ENCODE measurements at places on chromosomes 2 and 18.
A peak's percentile ranks its signal among the peaks of the same experiment; 100 is the strongest.

DNA sequence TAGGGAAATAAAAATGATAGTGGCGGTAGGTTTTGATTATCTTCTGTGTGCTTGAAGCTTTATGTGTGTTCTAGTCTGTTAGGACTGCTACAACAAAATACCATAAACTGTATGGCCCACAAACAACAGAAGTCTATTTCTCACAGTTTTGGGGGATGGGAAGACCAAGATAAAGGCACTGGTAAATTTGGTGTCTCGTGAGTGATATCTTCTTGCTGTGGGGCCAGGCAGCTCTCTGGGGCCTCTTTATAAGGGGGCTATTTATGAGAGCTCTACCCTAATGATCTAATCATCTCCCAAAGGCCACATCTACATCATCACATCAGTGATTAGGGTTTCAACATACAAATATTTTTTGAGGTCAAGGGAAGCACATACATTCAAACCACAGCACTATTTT, 86.8 kb upstream of the SPHKAP start:
- no peak for DNase-seq

DNA sequence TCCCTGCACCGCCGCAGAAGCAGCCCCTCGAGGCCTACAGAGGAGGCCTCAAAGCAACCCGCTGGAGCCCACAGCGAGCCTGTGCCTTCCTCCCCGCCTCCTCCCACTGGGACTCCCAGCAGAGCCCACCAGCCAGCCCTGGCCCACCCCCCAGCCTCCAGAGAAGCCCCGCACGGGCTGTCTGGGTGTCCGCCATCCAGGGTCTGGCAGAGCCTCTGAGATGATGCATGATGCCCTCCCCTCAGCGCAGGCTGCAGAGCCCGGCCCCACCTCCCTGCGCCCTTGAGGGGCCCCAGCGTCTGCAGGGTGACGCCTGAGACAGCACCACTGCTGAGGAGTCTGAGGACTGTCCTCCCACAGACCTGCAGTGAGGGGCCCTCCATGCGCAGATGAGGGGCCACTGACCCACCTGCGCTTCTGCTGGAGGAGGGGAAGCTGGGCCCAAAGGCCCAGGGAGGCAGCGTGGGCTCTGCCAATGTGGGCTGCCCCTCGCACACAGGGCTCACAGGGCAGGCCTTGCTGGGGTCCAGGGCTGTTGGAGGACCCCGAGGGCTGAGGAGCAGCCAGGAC, 31.2 kb downstream of the GPC1 start:
- no peak for DNase-seq

DNA sequence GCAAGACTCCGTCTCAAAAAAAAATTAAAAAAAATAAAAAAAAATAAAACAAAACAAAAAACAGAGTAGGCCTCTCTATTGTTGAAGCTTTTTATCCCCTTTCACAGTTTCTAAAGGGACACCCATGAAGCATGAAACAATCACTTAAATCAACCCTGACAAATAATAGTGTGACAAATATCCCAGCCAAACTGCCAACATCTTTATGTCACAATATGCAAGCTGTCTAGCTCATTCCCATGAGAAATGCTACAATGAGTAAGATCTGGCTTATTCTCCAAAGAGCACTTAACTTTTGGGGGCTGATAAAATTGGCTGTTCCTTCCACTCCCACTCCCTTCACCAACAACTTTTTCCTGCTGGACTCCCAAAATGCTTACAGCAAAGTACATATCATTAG, 21.7 kb upstream of the ABCA12 start:
- DNase-seq, result no peak

- DNase-seq, result peak; percentile 60
Measured at GRCh38 chr18:48952287-48953103, 1.7 kb upstream of the SMAD7 start.

- DNase-seq, result no peak
Measured at GRCh38 chr2:127047054-127047453, 59.9 kb downstream of the BIN1 start.

Data from T1000 (cell line).